ENCODE measurements at places on chromosomes 13 and 19.

DNA sequence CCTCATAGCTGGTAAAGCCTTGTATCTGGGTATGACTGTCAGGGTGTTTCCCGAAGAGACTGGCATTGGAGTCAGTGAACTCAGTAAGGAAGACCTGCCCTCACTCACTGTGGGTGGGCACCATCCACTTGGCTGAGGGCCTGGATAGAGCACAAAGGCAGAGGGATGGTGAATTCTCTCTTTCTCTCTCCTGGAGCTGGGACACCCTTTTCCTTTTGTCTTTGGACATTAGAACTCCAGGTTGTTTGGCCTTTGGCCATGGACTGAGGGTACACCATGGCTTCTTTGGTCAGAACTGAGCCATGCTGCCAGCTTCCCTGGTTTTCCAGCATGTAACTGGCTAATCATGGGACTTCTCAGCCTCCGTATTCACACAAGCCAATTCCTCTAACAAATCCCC, 4.6 kb upstream of the CEACAM1 start:
- peak; percentile 32 for DNase-seq

DNA sequence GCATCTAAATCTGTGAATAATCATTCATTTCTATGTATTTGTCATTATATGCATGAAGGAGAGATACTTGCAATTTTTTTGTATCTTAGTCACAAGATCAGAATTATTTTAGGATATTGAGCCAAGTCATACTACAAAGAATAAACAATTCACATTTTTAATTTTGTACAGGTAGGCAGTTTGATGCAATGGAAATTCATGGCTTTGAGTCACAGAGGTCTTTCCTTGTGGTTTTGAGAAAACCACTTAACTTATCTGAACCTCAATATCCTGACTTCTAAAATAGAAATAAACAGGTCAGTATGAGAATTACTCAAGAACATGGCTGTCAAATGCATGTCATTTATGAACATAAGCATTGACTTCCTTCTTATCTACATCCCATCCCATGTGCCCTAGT, 221.4 kb upstream of the SLC10A2 start:
- no peak for DNase-seq

GRCh38 chr19:13839130-13839937, 37.6 kb upstream of the NANOS3 start:
- DNase-seq: no peak

DNA sequence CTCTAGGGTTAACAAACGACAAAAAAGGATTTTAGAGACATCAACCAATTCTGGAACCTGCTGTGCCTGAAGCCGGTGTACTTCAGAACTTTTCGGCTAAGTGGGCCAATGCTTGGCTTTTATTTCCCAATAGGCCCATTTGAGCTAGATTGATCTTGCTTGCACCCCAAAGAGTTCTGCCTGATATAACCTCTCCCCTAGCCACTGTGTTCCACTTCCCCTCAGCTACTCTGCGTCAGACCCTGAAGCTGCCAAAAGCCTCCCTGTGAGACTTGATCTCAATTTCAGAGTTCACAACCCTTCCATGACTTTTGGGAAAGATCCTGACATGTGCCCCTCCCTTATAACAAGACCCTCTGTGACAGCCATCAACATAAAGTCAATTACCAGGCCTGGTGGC, 5.6 kb upstream of the SIGLEC14 start:
- no peak for DNase-seq

DNA sequence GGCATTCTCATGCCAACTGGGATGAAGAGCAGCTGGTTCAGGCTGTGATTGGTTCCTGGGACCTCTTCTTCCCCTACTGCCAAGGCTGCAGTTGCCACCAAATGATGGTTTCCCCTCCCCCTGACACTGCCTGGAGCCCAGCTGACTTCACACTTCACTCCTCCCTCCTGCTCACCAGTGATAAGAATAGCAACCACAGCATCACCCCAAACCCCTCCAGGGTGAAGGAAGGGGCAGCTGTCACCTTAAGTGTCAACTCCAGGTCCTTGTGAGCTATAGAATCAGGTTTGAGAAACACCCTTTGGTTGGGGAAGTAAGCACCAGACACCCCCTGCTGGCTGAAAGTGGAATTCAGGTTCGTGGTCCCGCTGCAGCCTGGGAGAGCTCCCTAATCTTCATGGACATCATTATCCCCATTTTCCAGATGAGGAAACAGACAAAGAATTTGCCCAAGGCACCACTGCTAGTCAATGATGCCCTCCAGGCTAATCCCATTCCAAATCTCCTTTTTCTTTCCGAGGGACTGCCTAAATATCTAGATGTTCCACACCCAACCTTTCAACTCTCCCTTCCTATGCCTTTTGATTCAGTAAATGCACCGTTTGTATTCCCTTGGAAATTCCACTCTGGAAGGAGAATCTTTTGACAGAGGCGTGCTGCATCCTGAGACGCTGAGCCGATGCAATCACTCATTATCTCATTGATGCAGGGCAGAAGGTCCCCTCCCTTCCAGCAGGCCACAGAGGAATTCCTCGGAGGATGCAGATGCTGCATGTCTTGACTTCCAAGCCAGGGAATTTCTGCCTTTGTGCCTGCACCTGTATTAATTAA, 50.6 kb upstream of the UQCRFS1 start:
- peak; percentile 46 for DNase-seq

GRCh38 chr13:27644302-27644701, 22.6 kb downstream of the POLR1D start:
- DNase-seq: no peak

- DNase-seq: peak; percentile 61
Observed at GRCh38 chr19:6226444-6227155, 53.2 kb downstream of the MLLT1 start.

- no peak for DNase-seq
Observed at GRCh38 chr13:76711550-76712182, 174.5 kb downstream of the KCTD12 start.

DNA sequence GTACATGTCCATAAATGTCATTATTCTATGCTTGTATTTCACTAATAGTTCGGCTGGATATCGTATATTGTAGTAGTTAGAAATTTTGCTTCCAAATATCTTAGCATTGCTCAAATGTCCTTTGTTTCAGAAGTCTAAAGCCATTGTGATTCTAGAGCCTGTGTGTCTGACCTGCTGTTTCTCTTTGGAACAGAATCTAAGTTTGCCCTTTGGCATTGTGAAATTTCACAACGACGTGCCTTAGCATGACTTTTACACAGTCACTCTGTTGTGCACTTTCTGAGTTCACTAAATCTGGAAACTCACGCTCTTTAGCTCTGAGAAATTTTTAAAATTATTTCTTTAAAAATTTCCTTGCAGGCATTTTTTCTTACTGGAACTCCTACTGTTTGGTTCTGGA, 152.2 kb downstream of the TBC1D4 start:
- DNase-seq: no peak

GRCh38 chr13:112728375-112729126, 38.7 kb downstream of the ATP11A start:
- no peak for DNase-seq

DNA sequence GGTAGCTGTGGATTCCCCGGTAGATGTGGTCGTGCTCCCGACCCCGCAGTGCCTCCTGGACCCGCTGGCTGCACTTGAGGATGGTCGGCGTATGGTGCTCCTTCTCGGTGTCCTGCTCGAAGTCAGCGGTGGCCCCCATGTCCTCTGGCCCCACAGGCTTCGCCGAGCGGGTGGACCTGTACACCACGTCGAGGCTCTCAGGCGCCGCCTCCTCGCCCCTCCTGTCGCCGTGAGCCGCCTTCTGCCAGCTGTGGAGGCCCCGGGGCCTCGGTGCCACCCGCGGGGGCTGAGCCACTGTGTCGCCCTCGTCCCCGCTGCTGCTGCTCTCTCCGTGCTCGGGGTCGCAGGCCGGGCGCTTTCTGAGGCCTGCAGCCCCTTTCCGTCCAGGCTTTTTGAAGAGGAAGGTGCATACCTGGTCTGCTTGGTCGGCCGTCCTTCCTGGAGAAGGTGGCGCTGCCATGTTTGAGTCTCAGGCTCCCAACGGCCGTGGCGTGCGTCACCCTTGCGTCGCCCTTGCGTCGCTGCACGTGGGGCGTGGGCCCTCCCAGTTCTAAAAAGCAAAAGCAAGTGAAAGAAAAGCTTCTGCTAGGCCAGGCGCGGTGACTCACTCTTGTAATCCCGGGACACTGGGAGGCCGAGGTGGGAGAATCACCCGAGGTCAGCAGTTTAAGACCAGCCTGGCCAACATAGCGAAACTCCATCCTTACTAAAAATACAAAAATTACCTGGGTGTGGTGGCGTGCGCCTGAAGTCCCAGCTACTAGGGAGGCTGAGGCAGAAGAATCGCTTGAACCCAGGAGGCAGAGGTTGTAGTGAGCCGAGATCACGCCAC, at the start of gene RNF113B:
Gene RNF113B (minus strand): TSS at position 493 of the 832 bp plus-strand sequence. CDS start 33 bp downstream, at position 460.
- no peak for DNase-seq

DNA sequence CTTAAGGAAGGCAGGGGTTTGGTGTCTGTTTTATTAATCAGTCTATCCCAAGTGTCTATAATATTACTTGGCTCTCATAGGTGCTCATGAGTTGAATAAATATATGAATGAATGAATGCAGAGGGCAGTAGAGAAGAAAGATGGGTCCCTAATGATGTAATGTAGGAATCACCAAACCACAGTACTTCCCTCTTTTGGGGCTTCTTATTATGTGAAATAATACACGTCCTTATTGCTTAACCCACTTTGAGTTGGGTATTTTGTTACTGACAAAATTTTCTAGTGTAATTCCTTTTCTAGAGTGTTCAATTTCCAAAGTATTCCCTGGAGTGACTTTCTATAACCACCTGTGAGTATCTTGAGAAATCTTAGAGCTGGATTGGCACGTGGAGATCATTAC, 13.2 kb downstream of the KLK5 start:
- DNase-seq: no peak

DNA sequence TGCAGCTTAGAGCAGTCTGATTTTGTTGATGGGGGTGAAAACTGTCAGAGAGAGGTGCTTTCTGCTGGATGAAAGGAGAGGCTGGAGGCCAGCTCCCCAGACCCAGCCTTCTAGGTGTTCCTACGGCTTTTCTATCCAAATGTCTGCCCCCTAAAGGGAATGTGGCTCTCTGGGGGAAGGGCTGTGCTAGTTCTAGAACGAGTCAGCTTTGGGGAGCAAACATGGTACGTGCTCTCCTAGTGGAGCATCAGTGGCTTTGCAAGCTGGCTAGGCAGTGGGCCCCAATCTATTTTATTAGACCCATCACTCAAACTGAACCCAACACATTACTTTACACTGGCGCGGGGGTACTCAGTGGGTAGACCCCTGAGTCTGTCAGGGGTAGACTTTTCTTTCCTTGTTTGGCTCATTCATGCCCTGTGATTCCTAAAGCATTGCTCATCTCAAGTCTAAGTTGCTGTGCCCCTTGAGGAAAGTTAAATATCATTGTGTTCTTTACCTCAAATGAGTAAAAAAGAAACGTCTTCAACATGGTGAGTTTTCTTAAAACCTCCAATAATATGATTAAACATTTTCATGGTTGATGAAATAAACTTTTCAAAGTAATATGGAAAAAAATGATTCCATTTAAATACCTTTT, 254.9 kb downstream of the DLEU7 start:
- no peak for DNase-seq

- peak; percentile 59 for DNase-seq
Observed at GRCh38 chr13:22665506-22665905, 515.3 kb upstream of the SGCG start.

DNA sequence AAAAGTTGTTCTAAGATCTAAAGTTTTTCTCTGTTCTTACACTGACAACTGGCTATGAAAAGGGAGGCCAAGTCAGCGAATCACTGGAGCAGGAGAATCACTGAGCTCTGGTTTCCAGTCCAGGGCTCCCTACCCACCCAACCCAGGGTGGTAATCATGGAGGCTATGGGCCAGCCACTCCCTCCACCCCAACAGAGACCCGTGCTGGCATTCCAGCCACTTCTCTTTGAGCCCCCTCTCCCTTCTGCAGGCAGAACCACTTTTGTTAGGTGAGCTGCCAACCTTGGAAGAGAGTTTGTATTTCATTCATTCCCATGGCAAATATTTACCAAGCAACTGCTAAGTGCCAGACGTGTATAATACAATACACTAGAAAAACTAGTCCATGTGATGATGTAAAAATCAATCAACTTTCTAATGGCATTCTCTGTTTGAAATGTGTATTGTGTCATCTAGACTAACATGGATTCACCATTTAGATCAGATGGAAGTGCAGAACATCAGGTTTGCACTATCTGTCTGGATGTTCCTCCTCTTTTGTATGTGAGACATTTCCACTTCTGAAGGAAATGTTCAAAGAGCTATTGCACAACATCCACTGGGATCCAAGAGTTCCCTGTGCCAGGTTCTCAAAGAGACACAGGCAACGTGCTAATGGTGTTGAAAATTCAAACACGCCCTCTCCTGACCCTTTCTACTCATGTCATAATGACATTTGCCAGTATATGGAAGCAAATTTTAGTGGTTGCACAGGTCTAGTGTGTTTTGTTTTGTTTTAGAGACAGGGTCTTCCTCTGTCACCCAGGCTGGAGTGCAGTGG, 5.3 kb downstream of the MLNR start:
- DNase-seq: no peak

- DNase-seq: no peak
Observed at GRCh38 chr13:74870865-74871264, 611.1 kb downstream of the TBC1D4 start.

DNA sequence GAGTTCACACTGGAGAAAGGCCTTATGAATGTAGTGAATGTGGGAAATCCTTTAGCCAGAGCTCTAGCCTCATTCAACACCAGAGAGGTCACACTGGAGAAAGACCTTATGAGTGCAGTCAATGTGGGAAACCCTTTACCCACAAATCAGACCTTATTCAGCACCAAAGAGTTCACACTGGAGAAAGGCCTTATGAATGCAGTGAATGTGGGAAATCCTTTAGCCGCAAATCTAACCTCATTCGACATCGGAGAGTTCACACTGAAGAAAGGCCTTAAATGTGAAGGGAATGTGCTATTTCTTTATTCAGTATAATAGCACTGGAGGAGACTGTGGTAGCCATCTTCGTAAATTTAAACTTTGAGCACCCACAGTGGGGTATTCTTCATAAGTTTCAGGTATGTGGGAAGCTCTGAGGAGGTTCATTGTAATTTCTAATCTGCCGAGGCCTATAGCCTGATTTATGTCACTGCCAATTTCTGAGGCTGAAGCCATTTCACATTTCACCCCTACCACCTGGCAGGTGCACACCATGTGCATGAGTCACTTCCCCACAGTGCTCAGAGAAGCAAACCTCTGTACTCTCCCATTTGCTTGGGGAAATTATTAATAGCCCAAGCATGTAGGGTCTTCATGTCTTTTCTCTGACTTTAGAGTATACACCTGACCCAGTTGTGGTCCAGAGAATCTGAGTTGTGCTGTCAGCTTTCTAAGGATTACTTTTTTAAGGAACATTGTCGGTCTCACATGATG, 6.4 kb downstream of the ZNF551 start:
- DNase-seq: no peak
